Spinal cord (tissue), 10 donors: ENCODE measurements at places on chromosomes 3 and 15.

- no peak for DNase-seq
Observed at GRCh38 chr3:64463981-64464380, 223.8 kb downstream of the ADAMTS9 start.

DNA sequence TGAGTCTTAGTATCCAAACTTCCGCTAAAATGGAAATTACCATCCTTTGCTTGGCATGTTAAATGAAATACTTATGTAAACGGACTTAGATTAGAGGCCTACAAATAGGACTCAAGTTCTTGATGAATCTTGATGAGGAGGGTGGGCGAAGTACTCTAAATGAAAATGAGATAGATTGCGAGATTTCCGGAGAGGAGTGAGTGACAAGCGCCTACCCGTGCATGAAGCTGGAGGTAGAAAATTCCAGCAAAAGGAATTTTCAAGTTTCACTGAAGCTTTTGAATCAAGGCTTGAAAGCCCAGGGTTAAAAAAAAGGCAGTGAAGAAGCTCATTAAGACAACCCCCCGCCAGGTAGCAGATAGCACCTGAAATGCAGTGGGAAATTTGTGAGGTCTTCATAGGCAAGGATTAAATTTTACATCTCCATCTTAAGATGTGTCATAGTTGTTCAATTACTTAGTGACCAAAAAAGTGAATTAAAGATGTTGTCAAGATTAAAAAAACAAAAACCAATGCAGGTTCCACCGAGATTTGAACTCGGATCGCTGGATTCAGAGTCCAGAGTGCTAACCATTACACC lies 655 bp upstream of the RAB11A start:
- no peak for DNase-seq

DNA sequence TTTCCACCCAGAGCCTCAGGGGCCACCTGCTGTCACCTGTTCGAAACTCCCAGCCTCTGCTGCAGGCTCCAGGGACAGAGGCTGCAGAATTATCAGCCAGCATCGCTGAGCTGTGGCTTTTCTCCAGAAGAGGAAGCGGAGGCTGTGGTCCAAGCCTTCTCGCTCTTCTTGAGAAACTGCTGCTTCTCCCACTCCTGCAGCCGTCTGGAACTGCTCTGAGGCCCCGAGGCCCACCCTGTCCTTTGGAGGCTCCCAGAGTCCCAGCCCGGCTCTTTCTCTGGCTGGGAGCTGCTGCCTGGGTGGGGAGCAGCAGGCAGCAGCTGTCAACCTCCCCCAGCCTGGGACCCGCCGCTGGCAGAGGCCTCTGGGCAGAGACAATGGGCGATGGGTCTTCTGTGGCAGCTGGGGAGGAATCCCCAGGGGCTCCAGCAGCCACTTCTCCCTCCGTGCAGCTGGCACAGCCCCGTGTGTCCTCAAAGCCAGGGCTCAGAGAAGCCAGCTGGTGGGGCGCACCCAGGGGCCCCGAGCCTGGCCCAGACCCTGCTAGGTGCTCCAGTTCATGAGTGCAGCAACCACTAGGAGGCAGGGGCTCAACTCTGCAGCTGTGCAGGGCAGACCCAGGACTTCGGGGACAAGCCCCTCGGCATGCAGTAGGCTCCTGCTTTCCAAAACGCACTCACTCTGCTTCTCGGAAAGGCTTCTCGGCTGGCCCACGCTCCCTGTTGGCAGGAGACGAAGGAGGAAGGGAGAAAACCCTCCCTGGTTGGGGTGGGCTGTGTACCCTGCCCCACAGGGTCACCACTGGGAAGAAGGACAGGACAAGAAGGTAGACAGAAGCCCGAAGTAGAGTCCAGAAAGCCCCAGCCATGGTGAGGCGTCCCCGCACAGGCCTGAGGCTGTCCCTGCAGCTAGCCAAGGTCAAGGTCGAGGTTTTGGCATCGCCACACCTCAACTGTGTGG lies 49.9 kb upstream of the FURIN start:
- no peak for DNase-seq

- no peak for DNase-seq
Observed at GRCh38 chr3:61796088-61796680, 234.8 kb downstream of the PTPRG start.

DNA sequence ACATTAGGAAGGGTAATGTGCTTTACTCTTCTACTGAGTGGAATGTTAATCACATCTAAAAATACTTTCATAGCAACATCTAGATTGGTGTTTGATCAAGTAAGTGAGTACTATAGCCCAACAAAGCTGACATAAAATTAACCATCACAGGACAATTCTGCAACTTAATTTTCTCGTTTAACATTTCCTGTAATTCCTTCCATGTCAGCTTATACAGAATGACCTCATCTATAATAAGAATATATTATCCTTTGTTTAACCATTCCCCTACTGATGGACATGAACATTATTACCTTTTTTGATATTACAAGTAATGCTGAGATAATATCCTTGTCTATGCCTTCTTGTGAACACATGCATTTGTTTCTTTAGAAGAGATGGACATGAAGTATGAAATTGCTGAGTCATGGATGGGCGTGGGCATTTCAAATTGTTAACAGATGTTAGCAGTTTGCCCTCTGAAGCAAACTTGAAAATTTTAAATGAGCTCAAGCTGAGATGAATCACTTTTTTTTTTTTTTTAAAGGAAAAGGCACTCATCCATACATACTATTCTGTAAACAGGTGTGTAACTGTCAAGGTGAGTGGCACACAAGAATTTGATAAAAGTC lies 85.1 kb downstream of the OXNAD1 start:
- DNase-seq: no peak

- DNase-seq: peak; percentile 97
Observed at GRCh38 chr3:188947401-188948280, 224.1 kb upstream of the TPRG1 start.

GRCh38 chr3:154188846-154189245 lies 67.7 kb downstream of the ARHGEF26 start:
- DNase-seq: no peak

DNA sequence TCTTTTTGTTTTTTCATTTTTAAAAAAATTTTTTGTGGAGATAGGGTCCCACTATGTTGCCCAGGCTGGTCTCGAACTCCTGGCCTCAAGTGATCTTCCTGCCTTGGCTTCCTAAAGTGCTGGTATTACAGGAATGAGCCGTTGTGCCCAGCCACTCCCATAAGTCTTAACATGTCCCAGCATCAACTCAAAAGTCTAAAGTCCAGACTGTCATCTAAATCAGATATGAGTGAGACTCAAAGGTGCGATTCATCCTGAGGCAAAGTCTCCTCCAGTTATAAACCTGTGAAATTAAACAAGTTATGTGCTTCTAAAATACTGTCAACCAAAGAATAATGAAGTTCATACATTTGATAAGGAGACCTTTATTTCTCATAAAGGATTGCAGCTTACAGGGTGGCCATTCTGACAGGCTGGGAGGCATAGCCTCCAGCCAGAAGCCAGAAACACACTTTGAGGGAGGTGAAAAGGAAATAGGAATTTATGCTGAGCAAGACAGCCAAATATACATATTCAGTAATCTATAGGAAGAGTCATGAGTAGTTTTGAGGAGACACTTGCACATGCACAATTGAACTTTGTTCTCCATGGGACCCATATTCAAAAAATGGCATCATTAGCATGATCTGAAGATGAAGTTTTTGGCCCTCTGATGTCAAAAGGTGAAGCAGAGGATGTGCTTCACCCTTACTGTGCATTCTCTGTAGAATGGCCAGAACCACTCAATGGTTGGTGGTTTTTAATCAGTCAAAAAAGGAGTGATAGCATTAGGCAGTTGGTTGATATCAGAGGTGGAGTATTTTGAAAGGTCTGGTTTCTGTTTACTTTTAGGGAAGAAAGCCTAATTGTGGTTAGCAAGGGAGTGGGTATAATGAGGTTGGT lies 11.0 kb upstream of the ZNF662 start:
- DNase-seq: no peak

DNA sequence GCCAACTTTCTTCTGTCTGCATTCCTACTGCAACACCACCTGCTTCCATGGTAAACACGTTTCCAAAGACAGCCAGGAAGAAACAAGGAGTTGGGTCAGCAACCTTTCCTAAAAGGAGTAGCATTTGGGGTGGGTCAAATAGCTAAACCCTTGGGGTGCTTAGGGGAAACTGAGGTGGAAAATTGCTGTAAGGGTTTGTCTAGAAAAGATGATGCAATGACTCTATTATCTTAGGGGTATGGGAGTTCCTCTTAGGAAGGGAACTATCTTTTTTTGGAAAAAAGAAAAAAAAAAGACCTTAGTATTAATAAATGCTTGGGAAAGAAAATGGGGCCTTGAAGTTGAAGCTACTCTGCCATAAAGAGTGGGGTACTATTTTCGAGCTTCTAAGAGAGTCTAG lies 86.1 kb upstream of the POMGNT2 start:
- no peak for DNase-seq

GRCh38 chr3:160921020-160921635 lies 165.1 kb downstream of the PPM1L start:
- DNase-seq: no peak

DNA sequence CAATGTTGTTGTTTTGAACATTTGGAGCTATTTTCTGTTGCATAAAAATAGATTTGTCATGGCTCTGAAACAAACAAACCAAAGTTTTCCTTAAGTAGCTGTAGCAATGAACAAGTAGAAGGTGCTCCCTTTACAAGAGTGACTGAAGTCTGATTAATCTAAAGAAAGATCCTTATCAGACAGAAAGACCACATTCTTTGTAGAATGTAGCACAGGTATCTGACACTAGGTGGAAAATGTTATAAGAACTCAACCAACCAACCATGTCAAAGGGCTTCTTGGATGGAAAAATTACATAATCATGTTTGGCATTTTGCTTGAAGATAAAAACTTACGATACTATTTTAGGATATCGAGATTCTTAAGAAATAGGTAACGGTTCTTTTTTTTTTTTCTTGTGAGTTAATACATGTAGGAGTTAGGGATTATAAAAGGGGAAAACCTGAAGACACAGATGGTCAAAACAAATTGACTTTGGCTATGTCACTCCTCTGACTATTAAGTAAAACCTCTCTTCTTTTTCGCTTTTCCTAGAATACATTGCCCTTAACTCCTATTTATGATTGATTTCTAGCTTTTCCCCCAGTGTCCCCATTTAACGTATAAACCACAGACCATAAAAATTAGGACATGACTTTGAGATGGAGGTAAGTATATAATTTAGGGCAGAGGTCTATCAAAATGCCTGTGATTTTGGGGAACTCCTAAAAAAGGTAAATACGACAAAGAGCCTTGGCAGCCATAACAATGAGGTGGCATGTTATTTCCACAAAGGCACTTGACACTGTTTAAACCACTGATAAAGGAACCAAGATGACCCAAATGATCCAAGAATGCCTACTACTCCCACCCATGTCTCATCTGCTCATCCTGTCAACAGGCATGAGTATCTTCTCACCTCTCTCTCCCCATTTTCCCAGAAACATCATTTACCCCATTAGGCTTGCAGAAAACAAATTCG lies 72.0 kb downstream of the CCR4 start:
- no peak for DNase-seq

DNA sequence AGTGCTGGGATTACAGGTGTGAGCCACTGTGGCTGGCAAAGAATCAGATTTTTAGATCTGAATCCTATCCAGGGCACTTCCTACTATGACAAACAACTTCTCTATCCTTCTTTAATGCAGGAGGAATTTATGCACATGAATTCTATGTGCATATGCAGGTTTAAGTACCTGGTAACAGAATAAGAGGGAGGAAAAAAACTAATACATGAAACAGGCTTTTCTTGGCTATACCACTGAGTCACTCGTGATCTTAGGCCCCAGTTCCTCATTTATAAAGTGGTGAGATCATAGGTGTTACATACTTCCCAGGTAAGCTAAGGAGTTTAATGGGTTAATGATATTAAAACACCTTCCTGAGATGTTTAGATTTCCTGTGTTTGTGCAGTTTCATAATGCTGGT lies 108.2 kb downstream of the TP63 start:
- DNase-seq: no peak

- DNase-seq: no peak
Observed at GRCh38 chr3:138135833-138136194, 3.6 kb upstream of the A4GNT start.

GRCh38 chr3:24846286-24846860 lies 351.7 kb upstream of the THRB start:
- no peak for DNase-seq

- DNase-seq: no peak
Observed at GRCh38 chr3:52983336-52983807, 62.5 kb downstream of the SFMBT1 start.

DNA sequence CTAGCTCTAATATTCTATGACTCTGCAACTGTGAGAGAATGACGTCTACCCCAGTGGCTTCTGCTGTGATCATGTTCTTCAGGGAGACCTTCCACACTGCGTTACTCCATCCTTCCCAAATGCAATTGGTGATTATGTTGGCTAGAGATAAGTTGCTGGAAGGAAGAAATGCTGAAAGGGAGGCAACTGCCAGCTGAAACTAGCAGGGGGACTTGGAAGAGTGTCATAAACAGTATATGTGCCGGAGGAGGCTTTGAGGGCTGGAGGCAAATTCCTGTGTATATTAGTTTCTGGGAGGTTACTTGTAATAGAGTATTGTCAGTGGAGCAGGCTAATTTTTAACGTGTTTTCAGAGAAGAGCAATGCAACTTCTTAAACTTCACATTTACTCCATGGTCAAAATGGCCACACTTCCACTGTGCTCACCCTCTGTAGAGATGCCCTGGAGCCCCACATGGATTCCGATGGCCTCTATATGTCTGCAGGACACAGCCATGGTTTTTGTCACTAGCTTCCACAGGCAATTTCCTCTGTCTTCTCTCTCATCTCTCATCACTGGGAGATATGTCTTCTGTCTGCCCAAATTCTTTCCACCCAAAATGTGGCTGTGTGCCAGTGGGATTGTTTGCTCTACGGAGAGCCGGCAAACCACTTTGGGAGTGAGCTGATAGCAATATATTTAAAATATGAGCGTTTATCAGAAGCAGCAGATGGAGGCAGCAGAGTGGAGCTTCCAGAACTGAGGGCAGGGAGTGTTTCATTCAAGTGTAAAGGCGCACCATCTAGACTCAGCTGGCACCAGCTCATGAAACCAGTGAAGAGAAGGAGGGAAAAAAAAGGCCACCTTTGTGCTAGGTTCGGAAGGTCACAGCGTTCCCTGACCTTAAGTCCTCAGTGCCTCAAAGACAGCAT lies 13.3 kb upstream of the CD47 start:
- peak; percentile 55 for DNase-seq

GRCh38 chr3:48232734-48233133 lies 8.2 kb upstream of the ZNF589 start:
- DNase-seq: no peak

GRCh38 chr3:195557322-195557721 lies 14.2 kb upstream of the PPP1R2 start:
- no peak for DNase-seq

DNA sequence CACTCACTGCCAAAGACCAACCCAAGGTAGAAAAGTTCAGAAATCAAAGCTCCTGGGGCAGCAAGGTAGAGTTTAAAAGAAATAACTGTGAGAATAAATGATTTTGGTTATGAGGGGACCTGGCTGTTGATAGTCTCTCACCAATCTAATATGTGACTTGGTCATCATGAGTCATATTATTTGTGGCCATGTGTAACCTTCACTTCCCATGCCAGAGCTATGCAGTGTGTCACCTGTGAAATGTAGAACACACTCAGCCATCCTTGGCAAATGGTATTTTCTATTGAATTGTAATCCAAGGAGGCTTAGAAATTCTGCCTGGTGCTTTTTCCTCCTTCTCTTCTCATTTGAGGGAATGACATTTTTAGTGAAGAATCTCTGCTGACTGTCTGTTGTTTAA lies 184.2 kb upstream of the STAC start:
- no peak for DNase-seq

- DNase-seq: no peak
Observed at GRCh38 chr3:190121061-190121377, 322 bp upstream of the P3H2 start.
